ENCODE measurements at places on chromosomes 7 and 10.

DNA sequence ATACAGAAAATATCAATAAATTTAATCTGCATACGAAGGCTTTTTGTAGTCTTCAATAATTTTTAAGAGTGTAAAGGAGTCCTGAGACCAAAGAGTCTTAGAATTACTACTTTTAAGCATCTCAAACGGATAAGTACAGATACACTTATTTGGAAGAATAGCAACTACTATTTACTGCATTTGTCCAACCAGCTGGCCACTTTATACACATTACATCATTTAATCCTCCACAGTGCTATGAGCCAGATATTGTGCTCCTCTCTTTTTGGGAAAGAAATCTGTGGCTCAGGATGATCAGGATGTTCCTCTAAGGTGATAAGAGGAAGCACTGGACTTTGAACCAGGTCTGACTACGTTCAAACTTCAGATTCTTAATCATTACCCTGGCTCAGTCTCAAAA lies 588.6 kb upstream of the LRRTM3 start:
- no peak for DNase-seq

- DNase-seq, result no peak
Observed at GRCh38 chr7:64037095-64037494, 8.1 kb upstream of the ZNF727 start.

DNA sequence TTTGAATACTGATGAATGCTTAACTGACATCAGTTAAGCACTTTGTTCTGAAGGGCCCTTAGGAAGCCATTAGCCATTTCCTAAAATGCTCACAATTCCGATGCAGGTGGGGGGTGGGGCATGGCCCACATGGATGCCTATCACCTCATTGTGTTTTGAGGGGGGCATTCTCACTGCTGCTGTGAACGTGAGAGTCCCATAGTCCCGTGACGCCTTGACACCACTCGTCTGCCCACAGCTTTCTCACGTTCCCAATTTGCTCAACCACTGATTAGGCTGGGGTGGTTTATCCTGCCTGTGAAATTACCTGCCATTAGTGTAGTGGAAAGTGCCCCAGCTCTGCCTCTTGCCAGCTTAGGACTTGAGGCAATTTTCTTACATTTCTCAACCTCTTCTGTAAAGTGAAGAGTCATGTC lies 31.9 kb downstream of the DUSP5 start:
- DNase-seq, result no peak

- no peak for DNase-seq
Observed at GRCh38 chr7:45918556-45918955, 2.5 kb downstream of the IGFBP3 start.

DNA sequence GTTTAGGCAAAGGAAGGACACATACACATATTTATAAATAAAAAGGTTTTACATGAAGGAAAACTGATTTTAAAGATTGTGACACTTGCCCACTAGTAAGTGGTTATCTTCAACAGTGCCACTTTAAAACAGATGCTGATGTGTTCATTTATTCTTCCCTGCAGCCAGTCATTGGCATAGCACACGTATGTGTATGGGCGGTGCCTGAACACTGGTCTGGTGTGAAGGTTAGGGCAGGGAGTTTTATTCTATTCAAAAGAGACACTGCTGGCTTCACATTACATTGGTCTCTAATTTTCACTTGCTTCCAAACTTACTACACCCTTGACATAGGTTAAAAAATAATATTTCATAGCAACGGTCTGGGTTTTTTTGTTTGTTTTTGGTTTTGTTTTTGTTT lies 57.9 kb downstream of the NOD1 start:
- DNase-seq, result no peak

DNA sequence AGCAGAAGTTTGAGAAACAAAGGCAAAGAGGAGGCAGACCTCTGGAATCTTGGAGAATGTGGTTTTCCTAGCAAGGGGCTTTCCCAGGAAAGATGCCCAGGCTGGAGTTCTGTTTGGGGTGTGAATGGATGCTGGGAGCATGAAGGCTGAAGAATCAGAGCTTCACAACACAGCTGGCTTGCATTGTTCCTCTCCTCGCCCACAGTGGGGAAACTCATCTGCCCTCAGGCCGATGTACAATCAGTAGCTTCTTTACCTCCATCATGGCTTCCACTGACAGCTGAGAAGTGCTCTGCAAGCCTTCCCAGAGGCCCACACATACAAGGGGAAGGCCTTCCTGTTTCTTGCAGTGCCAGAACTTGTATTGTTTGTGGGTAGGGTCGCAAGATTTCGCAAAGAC lies 90.8 kb upstream of the HECTD2 start:
- no peak for DNase-seq

- DNase-seq, result no peak
Observed at GRCh38 chr10:60175441-60175971, 214.2 kb downstream of the ANK3 start.

GRCh38 chr10:84820120-84820519 lies 491.7 kb downstream of the CCSER2 start:
- no peak for DNase-seq

- no peak for DNase-seq
Observed at GRCh38 chr7:40197527-40197926, 62.7 kb downstream of the SUGCT start.

GRCh38 chr10:4867520-4868356 lies 41.7 kb downstream of the AKR1E2 start:
- no peak for DNase-seq

DNA sequence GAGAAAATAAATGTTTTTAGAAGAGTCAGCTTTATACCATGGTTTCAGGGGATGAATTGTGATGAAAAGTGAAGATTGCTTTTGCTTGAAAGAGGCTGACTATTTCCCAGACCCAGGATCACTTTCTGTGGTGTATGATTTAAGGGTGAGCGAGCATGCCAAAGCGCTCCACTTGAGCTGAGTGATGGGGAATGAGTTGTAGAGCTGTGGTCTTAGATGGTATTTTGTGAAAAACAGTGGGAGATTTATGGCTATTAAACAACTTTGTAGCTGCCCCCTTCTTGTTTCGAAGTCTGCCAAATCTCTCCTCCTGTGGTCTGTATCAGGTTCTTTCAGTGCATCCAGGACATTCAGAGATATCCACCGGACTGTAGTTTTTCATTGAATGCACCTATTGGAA lies 888.2 kb downstream of the LRMDA start:
- DNase-seq, result no peak

DNA sequence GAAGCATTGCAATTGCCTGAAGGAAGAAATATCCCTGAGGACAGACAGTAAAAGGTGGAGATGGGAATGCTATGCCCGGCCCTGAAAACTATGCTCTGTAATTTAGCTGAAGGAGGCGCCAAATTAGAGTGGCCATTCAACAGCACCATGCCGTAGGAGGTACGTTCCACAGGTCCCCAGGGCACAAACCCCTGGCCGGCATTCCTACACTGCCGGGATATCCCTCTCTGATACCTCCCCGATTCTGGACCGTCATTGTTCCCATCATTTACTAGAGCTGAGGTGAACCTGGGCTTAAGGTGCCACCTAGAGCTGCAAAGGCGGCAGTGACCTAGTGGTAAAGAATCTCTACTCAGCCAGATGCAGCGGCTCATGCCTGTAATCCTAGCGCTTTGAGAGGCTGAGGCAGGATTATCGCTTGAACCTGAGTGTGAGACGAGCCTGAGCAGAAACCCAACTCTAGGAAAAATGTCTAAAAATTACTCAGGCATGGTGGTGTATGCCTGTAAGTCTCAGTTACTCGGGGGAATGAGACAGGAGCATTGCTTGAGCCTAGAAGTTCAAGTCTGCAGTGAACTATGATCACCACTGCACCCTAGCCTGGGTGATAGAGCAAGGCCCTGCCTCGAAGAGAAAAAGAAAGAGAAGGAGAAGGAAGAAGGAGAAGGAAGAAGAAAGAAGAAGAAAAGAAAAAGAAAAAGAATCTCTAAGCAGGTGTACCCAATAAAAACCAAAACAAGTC lies 53.0 kb upstream of the TNKS2 start:
- no peak for DNase-seq

DNA sequence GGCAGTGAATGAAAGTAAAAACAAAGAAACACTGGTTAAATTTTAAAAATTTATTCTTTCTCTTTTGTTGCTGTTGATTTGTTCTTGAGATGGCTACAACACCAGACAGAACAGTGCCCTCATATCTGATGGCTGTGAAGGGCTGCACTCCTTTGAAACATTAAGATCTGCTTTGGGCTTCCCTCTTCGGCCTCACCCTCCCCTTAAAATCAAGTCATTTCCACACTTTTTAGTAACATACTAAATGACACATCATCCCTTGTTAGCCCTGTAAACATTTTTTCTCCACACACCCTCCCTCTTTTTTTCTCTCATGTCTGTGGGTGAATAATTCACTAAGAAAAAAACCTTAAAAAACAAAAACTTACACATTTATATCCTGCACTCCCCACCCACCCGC lies 16.4 kb downstream of the IRF5 start:
- no peak for DNase-seq

DNA sequence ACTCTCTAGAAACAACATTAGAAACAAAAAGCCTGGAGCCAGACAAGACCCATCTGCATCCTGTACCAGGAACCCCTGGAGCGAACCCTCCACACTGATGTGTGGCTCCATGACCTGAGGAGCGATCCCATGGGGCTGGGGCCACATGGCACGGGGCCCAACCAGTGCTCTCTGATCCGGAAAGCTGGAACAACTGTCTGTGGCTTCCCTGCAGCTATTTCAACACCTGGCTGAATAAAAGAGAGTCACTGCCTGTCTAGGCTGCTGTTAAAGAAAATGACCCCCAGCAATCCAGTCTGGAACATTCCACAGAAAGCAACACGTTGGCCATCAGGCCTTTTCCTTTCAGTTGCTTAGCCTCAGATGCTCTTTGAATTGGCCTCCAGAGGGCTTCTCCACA lies 20.9 kb downstream of the UROS start:
- no peak for DNase-seq

DNA sequence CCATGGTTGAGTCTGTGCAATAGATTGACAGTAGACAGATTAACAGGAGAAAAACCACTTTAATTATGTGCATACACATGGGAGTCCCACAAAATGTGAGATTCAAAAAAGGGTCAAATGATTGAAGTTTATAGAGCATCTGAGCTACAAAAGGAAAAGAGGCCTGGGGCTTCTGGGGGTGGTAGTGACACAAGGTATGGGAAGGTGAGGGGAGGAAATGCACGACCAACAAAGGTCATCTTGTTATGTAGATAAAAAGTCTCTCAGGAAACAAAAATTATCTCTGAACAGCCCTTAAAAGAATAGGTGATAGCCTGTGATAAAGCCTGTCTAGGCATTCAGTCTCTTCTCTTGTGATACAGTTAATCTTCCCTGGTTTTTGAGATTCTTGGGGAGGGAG lies 141.7 kb downstream of the SEC23IP start:
- DNase-seq, result no peak

- DNase-seq, result no peak
Observed at GRCh38 chr10:12510501-12510941, 161.2 kb downstream of the CAMK1D start.

GRCh38 chr10:116112232-116113231 lies 160.5 kb downstream of the GFRA1 start:
- no peak for DNase-seq

- no peak for DNase-seq
Observed at GRCh38 chr10:78320506-78320905, 286.8 kb downstream of the RPS24 start.

- no peak for DNase-seq
Observed at GRCh38 chr7:144497282-144497681, 93.8 kb upstream of the NOBOX start.

- DNase-seq, result no peak
Observed at GRCh38 chr7:121186746-121187145, 142.1 kb upstream of the WNT16 start.

DNA sequence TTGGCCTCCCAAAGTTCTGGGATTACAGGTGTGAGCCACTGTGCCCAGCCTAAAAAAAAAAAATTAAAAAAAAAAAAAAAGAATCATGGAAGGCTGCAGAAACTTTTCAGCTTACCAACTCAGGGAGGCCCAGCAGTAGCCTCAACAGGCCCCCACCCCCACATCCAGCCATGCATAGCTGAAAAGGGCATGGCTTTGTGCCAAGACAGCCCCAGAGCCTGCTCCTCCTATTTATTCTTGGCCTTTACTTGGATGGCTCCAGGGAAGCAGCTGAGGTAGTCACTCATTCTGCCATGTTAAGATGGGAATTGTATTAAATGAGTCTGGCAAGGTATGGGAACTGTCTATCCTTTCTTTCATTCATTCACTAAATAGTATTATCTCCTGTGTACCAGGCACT lies 13.7 kb upstream of the CNNM2 start:
- DNase-seq, result no peak

DNA sequence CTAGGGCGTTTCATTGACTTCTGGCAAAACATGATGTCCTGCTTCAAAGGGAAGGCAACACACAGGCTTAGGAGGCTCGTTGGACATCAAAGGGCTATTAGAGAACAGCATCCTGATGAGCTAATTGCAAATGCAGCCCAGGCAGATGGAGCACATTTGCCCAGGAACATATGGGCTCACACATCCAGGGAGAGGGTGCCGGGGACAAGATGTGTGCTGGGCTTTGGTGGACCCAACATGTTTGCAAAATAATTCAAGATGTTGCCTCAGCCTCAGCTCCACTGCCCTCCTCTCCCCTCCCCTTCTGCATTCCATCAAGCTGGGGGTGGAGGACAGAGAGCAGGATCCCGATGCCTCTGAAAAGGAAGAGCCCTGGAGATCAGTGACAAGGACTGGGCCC lies 217.1 kb upstream of the ZMIZ1 start:
- no peak for DNase-seq

GRCh38 chr10:112912410-112912928 lies 37.6 kb upstream of the TCF7L2 start:
- DNase-seq, result no peak

GRCh38 chr10:49408519-49409306 lies 12.8 kb upstream of the DRGX start:
- no peak for DNase-seq
